Stomach (tissue), 19 donors: ENCODE measurements at places on chromosomes 3 and 15. TPM values are rescaled to one million over a fixed set of nuclear protein-coding genes. Genes with fewer than 3 reads are reported as not detected.

Gene KLHL40
- not detected for total RNA-seq

Gene GLDN
- not detected for total RNA-seq

Gene DNAH12
- 8.2 TPM for total RNA-seq

Gene ROPN1
- not detected for total RNA-seq

Gene ZPLD1
- not detected for total RNA-seq

Gene TUSC7
- total RNA-seq = not detected

Gene SEC11A
- 37.9 TPM for total RNA-seq

Gene ATR
- total RNA-seq = 12.8 TPM

Gene KY
- not detected for total RNA-seq

Gene GOLGA8M
- total RNA-seq = not detected

Gene UQCRC1
- total RNA-seq = 207 TPM

Gene KLHL18
- total RNA-seq = 29.8 TPM

DNA sequence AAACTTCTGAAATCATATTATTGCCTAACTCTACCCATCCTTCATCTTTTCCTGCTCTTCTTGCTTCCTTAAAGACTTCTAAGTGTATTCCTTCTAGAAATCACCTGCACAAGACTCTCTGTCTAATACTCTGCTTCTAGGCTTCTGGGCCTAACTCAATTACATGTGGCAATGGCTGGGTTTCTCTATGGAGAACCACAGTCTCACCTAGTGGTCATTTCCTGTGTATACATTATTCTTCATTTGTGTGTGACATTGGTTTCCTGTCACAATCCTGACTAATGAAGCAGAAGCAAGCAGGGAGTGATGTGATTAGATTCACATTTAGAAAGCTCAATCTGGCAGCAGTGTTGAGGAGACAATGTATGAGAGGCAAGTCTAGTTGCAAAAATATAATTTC, 16.9 kb upstream of the CLDN1 start:
- peak; percentile 41 for DNase-seq

- DNase-seq = no peak
Observed at GRCh38 chr15:88275804-88276203, 19.3 kb upstream of the NTRK3 start.

DNA sequence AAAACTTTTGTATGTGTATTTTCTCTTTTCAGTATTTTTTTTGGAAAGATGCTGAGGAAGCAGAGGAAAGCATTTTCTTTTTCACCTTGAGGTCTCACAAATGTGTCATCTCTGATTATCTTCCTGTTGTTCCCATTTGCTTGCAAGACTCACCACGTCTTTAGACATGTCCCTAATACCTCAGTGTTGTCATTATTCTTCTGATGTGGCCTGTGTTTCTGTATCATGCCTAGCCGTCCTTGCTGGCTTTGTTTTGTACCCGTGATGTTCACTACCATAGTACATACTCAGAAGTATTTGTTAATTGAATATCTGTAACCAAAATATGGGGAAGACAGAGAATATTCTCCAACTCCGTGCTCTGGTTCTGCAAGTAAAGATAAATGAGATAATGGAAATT, 5.0 kb upstream of the P2RY14 start:
- no peak for DNase-seq

- no peak for DNase-seq
Observed at GRCh38 chr3:6110451-6110850, 750.5 kb upstream of the GRM7 start.

DNA sequence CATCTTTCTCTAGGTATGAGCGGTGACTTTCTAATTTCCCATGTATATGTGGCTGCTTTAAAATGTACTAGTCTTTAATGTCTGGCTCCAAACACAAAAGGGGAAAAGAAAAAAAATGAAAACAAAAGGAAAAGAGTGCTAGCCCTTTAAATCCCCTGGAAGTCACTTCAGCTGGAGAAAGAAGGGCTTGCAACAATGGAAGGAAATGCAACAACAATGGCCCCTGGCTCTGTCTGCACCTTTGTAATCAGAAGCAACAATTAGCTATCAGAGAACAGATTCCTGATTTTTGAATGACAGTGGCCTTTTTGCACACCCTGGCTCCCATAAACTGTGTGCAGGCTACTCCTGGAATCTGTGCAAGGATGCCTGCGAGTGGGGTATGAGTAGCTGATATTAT, 591.2 kb downstream of the FHIT start:
- DNase-seq = no peak

- DNase-seq = no peak
Observed at GRCh38 chr3:190694335-190695001, 168.0 kb downstream of the GMNC start.

- no peak for DNase-seq
Observed at GRCh38 chr3:190224456-190224855, 97.8 kb downstream of the CLDN1 start.

DNA sequence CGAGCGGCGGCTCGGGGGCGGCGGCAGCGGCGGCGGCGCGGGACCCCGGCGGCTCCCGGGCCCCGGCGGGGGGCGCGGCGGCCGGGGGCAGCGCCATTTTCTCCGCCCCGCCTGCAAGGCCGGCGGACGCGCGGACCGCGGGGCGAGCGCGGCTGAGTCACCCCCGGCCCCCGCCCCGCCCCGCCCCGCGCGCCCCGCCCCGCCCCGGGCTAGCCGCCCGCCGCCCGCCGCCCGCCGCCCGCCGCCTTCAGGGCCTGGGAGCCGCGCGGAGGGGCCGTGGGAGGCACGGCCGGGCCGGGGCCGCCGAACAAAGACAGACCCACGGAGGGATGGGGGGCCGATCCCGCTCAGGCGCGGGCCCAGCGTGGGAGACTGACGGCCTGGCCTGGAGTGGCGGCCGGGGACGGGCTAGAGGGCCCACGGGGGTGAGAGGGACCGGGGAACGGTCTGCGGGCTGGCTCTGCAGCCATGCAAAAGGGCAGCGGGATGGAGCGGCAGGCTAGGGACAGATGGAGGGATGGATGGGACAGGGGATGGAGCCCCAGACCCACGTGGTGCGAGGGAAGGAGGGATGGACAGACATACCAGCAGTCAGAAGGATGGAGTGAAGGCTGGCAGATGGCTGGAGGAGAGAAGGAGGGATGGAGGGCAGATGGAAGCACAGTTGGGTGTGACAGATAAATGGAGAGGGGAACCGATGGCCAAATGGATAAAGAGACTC, at the start of gene EIF4E3:
Gene EIF4E3, minus strand, starts transcription at position 132 of the 721 bp plus-strand sequence. Its CDS starts 35 bp downstream, at position 97.
- DNase-seq = peak; percentile 44

DNA sequence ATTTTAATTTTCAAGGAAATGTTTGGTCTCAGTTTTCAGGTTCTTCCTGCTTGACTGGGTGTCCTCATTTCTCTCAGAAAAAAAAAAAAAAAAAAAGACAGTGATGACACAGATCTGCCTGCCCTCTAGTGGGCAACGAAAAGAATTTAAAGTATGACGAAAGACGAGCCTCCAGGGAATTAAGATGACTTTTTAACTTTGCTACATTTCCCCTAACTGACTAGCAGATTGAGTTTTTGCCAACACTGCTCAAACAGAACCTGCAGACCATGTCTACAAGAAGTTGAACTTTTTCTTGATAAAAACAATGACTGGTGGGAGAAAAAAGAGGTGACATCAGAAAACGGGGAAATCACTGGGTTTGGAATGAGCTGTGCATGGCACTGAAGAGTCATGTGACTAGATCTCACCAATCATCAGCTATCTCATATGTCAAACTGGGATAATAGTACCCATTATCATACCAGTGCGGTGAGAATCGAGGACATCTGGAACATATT, 40.8 kb downstream of the EOMES start:
- DNase-seq = no peak

DNA sequence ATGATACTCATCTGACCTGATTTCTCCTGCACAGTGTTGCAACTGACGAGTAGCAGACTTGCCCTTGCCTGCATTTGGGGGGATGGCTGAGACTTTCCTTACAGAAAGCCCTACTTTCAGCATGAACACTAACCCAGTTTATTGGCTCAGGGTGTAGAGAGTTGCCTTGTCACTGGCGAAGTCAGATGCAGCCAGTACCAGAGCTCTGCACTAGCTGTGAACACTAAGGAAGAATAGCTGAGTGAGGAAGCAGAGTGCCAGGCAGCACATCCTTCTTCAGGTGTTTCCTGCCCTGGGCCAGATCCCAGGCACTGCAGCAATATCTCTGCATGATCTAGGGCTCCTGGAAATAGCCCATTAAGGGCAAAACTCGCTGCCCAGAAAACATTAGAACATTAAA, 154.0 kb upstream of the SYNPR start:
- no peak for DNase-seq
